Occipital lobe (tissue), 3 donors: ENCODE measurements at places on chromosomes 13 and 19.
A peak's percentile ranks its signal among the peaks of the same experiment; 100 is the strongest.

GRCh38 chr13:44237276-44237767, 136.3 kb upstream of the SERP2 start:
- DNase-seq: peak; percentile 72

- no peak for DNase-seq
Observed at GRCh38 chr13:98549728-98550317, 27.1 kb downstream of the STK24 start.

DNA sequence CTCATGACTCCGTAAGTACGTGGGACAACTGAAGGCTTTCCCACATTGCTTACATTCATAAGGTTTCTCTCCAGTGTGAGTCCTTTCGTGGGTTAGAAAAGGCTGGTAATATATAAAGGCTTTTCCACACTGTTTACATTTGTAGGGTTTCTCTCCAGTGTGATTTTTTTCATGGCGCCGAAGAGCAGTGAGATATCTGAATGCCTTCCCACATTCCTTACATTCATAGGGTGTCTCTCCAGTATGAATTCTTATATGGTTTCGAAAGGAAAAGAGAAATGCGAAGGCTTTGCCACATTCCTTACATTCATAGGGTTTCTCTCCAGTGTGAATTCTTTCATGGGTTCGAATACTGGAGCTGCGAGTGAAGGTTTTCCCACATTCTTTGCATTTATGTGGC, 29.5 kb downstream of the ZNF490 start:
- DNase-seq: no peak

GRCh38 chr19:33647146-33647545, 25.4 kb downstream of the CHST8 start:
- no peak for DNase-seq

DNA sequence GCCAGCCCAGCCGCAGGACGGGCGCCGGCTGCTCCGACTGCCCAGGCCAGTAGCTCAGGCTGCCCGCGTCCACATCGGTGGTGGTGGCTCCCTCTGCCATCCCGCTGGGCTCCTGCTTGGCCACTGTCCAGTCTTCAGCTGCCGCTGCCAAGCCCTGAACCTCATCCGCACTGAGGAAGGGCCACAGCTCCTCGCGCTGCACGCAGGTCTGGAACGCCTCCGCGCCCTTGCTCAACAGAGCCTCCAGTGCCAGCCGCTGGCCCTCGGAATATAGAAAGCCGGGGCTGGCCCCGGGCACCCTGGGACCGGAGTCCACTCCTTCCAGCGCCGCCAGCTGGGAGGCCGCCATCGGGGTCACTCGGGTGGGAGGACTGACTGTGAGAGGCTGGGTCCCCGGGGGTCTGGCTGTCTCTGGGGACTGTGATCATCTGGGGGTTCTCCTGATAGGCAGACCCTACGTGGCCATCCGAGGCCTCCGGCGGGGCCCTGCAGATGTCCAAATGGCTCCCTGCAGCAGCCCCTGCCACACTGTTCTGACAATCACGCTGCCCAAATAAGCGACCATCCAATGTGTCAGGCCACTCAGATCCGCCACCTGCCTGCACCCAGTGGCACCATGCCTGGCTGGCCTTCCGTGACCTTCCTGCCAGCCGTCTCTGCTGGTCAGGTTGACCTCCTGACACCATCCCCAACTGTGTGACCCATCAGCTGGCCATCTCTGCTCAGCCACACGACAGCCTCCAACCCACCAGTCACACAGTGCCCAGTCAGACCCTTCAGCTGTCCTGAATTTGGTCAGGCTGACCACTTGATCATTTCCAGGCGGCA, 1.6 kb downstream of the FAM83E start:
- no peak for DNase-seq

GRCh38 chr13:35925669-35926068, 205.5 kb downstream of the DCLK1 start:
- no peak for DNase-seq

DNA sequence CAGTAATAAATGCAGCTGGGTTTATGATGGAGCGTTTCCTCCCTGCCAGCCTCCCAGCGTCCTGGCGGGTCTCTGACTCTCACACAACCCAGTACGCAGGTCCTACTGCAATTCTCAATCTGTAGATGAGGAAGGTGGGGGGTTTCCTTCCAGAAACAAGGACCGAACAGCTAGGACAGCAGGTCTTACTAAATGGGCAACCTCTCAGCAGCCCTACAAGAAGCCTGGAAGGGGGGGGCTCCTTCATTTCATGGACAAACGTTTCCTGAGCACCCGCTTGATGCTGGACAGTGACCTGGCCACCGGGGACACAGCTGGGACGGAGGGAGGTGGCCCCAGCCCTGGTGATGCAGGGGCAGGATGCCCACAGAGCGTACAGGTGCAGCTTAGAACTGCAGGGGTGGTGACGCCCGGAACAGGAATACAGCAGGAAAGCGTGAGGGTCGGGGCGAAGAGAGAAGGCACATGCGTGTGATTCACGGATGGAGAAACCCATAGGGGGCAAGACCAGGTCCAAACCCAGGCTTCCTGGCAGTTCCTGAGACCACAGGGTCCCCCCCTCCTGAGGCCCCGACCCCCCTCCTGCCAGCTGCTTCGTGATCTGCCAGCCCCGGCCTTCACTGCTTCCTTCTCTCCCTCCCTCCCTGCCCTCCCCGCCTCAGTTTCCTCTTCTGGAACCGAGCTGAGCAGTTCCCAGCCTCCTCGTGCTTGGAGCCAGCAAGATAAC, 732 bp upstream of the C2CD4C start:
- no peak for DNase-seq

DNA sequence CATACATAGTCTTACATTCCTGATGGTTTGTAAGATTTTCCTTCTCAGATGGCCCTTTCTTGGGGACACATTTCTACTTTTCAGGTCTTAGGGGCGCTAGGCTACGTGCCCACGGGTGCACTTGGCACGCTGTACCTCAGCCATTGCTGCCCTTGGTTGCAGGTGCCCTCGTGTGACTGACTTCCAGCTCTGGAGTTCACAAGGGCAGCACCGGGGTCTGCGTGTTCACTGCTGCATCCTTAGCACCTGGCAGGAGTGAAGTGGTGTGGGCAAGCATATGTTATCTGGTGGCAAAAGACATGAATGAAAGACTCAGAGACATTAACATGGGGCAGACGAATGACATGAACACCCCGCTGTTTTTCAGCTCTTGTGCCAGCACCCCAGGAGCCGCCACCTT, 13.3 kb upstream of the WDR88 start:
- no peak for DNase-seq
